Fibroblast of skin of right quadriceps (primary cell): ENCODE measurements at places on chromosomes 12 and 14.

DNA sequence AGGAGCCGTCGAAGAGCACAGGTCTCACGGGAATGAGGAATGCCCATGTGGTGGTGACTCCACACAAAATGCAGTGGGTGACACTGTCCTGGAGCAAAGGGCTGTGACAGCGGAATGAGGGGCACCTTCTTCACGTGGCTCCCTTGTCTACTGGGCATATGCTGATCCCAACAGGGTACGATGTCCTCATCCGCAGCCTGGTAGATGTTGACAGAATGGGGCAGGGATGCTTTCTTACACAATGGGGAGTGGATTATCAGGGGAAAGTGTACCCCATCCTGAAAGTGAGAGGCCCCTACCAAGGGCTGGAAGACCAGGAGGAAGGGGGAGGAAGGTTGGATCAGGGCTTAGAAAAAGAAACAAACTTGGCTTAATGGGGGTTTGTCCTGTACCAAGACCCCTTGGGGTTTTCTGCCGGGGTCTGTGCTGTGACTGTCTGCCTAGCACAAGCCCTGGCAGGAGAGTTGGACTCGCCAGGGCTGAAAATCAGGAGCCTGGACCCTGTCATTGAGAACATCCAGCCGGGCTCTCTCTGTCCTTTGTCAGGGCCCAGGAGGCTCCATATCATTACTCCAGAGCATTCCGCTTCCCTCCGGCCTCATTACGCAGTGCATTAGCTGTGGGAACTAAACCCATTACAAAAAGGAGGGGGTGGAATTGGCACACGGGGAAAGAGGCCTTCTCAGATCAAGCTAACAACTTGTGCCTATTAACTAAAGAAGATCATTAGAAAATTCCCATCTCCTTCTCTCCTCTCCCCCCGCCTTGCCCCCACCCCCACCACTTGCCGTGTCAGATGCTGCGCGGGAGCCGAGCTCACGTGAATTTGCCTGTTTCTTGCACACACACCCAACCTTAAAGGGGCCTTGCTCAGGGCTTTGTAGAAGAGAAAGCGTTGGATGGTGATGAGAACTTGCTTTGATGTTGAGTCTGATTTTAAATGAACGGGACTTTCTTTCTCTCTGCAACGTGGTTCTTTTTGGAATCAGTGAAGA is 171.8 kb upstream of the PARP11 start:
- DNase-seq = no peak

- DNase-seq = peak; percentile 69
These were observed 32.5 kb downstream of the MMP17 start for GRCh38 chr12:131860472-131861260.

DNA sequence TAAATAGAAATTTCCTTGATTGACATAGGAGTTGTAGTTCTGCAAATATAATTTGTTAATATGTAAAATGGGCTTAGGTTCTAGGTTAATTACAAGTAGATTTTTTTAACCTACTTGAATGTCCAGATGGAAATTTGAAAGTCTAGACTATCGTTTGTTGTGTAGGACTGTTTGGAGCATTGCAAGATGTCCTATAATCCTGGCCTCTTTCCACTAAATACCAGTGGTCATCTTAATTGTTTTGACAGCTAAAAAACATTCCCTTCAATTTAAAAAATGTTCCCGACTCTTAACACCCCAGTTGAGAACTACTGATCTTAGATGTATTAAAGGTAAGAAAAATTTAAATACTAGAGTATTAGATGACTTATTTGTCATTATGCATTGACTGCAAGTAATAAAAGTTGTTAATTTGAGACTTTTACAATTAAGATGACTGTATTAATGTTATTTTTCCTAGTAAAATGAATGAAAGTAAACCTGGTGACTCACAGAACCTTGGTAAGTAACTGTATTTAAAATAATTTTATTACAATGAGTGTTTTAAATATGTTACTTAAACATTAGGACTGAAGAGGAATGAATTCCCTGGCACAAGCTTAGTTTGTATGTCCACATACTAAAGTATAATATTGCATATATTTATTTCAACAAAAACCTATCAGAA is 21.8 kb downstream of the G2E3 start:
- DNase-seq = no peak

- DNase-seq = no peak
These were observed 112.6 kb downstream of the BRMS1L start for GRCh38 chr14:35938770-35939169.

GRCh38 chr12:57456737-57457490 is 1.8 kb downstream of the INHBE start:
- DNase-seq = no peak

DNA sequence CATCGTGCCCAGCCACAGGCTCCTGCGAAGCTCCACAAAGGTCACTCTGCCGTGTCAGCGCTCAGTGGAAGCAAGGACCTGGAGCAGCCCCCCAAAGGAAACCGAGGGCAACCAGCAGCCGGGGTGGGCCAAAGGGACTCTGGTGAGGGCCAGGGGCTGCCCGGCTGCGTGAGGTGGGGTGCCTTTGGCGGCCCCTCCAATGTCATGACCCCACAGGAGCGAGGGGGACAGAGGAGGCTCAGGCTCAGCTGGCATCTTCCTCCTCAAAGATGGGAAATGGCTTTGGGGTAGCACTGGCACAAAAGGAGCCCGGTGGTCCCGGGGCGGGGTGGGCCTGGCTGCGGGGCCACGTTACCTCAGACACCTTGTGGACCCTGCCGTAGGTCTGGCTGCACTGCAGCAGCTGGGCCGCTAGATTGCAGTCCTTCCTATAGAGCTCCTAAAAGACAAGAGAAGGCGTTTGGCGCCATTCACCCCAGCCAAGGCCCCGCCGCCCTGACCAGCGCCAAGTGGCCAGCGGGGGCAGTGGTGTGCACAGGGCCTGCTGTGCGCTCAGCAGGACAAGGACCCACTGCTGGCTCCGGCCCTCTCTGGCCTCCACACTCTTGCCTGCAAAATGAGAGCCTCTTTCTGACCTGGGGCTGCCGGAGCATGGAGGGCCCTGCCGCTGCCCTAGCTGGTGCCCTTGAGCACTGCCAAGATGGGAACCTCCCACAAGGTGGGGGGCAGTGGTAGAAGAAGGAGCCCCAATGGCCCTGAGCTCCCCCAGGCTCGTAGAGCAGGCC is 46.9 kb downstream of the BEGAIN start:
- DNase-seq = no peak
